NCI-H524 treated with DMSO at 0.1 percent for 48 hours (cell line): ENCODE measurements at places on chromosomes 3 and 15.

- no peak for DNase-seq
Measured at GRCh38 chr3:51999846-52000245, 4.2 kb upstream of the RPL29 start.

DNA sequence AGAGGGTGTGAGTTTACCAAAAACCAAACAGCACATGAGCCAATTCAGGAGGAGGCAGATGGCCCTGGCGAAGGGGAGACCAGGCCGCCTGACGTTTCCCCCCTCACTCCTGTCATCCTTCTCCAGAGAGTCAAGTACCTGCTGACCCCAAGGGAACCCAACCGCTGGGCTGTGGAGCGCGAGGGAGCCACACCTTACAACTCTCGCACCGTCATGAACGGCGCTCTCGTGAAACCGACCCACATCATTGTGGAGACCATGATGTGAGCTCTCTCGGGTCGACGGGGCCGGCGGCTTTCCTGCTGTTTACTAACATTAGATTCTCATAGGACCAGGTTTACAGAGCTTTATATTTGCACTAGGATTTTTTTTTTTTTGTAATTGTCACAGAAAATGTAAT, 55.4 kb downstream of the GRIP2 start:
- no peak for DNase-seq

- DNase-seq: no peak
Measured at GRCh38 chr3:141389703-141390102, 21.4 kb downstream of the ZBTB38 start.

GRCh38 chr3:160097478-160097877, 108.8 kb downstream of the IL12A start:
- no peak for DNase-seq

DNA sequence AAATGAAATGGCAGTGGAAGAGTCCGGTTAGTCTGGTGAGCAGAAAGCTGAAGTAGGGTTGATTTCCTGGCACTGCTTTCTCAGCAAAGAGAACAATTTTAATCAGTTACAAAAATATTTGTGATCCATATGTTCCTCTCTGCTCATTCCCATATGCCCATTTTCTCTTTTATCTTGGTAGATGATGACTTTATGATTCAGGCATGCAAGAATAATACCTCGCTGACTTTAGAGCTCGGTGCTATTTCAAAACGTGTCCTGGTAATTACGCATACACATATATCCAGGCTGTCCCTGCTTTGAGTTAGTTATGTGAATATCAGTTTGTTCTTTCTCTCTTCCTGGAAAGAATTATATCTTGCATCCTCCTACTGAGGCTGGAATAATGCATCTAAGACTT, 38.5 kb downstream of the ARPP21 start:
- DNase-seq: no peak

GRCh38 chr3:50167069-50167840, 12.1 kb downstream of the SEMA3F start:
- DNase-seq: no peak

DNA sequence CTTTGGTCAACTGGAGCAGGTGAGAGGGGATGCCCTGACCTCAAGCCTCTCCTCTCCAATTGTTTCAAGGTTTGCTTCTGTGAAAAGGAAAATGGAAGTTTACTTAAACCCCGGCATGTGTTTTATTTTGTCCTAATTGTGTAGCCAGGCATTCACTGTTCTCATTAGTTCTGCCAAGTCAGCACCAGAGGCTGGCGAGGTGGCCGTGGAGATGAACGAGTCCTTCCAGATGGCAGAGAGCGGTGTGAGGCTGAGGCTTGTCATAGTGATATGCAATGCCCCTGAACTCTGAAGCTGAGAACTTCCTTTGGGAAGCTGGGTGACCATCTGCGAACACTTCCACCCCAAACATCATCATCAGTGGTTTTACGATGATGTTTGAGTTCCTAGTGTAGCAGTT, 199.6 kb downstream of the TJP1 start:
- DNase-seq: no peak

- no peak for DNase-seq
Measured at GRCh38 chr3:197878427-197878826, 71.6 kb upstream of the RPL35A start.

- no peak for DNase-seq
Measured at GRCh38 chr15:86833595-86833994, 753.9 kb downstream of the AGBL1 start.

- DNase-seq: no peak
Measured at GRCh38 chr3:125050488-125051090, 5.2 kb downstream of the HEG1 start.

DNA sequence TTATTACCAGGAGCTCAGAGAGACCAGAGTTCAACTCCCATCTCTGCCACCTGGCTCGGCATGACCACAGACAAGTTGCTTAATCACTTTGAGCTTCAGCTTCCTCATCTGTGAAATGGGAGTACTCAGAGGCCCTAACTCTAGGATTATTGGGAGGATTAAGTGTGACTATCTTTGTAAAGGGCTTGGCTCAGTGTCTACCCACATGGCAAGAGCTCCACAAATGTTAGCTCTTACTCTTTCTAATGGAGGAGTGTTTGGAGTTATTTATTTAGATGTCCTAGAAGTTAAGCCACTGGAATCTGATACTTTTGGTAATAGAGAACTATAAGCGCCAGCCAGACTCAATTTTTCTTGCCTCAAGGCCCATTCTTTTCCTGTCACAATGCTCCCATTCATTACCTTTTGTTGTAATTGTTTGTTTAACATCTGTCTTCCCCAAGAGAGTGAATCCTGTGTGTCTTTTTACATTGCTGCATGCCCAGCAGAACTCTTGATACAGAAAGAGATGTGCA, 12.3 kb upstream of the LMCD1 start:
- DNase-seq: no peak

- DNase-seq: no peak
Measured at GRCh38 chr3:68334367-68334986, 597.9 kb downstream of the TAFA4 start.

DNA sequence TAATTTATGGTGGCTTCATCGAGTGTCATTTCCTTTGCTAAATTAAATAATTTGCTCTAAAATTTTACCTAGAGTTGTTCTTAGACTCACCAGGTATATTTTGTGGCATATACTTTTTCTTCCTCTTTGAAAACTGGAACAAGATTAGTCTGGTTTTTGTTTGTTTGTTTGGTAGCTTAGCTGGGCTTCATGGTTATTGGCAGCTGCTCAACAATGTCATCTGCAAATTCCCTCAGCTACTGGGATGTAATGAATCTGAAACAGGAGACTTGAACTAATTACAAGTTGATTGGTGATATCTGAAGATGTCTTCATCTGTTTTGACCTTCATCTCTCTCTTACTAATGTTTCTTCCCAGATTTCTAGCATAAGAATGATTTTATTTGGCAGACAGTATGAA, 270.5 kb upstream of the P2RY1 start:
- no peak for DNase-seq

- no peak for DNase-seq
Measured at GRCh38 chr3:50338965-50339364, 1.7 kb downstream of the RASSF1 start.

- DNase-seq: no peak
Measured at GRCh38 chr3:29889215-29889614, 608.3 kb downstream of the RBMS3 start.

- DNase-seq: no peak
Measured at GRCh38 chr3:3180456-3180855, 965 bp upstream of the CRBN start.

DNA sequence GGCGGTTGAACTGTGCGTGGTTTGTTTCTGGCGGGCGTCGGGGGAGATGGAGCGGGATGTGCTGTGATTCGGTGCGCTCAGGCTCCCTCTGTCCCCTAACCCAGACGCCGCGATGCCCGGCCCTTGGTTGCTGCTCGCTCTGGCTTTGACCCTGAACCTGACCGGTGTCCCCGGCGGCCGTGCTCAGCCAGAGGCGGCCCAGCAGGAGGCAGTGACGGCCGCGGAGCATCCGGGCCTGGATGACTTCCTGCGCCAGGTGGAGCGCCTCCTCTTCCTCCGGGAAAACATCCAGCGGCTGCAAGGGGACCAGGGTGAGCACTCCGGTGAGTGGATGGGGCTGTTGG, 1.2 kb downstream of the TRH start:
- no peak for DNase-seq

- no peak for DNase-seq
Measured at GRCh38 chr3:33883951-33884561, 85.6 kb downstream of the PDCD6IP start.

DNA sequence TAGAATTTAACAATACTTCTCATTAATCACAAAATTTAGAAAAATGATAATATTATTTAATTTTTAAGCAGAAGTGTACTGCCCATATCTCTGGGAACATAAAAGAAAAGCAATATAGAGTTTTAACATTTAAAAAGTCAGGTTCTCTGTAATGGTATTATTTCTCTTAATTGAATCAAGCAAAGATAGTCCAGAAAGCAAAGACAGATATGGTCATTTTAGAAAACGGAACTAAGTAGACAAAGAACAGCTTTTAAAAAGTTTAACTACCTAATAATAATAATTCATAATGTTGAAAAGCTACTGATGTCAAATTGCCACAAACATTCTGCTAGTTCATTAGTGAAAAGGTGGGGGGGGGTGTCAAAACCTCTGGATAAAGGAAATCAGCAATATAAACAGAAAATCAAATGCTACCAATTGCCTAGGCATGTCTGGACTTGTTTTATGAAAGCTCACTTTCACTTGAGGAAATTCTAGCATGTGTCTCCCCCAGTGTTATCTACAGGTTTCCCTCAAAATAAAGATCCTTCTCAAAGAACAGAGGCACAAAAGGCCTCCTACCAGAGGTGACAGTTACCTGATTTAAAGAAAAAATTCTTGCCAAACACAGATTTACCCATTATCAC, 1.7 kb downstream of the ZMAT3 start:
- DNase-seq: no peak

DNA sequence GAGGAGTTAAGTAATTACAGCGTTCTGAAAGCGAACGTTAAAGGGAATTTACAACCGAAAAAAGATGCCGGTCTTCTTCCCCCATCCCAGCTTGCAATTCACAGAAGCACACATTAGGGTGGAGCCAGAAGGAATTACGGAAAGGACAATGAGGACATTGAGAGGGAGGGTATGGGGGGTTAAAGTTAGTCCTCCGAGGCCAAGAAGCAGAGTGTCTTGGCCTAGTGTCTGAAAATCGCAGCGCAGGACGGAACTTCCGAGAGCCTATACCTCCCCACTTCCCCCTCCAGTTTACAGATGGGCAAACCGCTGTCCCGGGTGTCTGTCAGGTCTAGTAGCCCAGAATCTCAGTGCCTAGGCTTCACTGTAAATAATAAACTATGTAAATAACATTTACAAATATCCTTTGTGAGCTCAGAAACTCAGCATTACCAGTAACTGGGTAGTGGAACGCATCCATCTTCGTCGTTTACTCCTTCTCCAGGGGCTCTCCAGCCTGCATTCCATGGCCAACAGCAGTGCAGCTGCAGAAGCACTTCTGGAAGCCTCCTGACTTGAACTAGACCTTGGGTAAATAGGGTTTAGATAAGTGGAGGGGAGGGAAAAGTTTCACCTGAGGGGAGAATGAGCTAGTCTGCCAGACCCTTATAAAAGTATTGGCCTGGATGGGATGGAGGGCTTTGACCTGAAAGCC, 922 bp downstream of the ADPRH start:
- DNase-seq: no peak

- peak; percentile 20 for DNase-seq
Measured at GRCh38 chr15:88699861-88700260, 61.0 kb downstream of the ISG20 start.

DNA sequence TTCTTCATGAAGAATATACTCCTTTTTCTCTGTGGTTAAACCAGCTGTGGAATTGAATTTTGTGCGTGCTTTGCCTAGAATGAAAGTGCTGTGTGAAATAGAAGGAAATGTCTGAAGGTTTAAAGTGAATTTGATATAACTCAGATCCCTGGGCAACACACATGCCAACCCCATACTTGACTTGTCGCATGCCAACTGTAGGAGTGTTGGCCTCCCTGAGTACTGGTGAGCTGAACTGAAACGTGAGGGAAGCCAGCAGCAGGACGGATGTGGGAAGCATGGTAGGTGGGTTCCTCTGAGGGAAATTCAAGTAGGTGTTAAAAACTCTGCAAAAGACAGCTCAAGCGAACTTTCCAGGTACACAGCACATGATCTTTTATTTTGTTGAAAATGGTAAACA, 14.7 kb downstream of the FAN1 start:
- DNase-seq: no peak

DNA sequence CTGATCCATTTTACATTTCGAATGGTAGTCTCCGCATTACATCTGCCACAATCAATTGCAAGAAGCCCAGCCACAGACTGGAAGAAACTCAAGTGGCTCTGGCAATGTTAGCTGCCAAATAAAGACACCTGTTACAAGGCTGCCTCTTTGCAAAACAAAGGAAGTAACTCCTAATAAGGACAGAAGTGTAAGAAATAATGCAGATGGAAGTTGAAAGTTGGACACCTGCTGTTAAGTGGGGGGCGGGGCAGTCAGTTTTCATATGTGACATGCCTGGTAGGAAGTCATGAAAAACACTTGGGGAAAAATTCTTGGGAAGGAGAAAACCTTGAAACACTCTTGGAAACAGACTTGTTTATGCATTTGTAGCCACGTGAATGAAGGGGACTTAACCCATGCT, 54.1 kb upstream of the ATP2C1 start:
- DNase-seq: peak; percentile 90

DNA sequence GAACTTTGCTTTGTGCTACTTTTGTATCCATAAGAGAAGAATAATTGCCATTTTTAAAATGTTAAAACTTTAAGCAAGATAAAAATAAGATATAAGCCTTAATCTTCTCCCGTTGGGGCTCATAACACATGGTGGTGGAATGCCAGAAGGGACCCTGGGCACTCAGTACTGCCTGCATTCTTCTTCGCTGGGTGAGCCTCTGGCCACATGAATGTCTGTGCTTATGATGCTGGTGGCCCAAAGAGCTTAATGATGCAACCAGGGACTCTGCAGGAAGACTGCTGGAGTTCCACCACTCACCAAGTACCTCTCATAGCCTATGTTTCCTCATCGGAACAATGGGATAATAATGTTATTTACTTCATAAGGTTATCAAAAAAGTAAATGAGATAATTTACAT, 103.6 kb downstream of the ERC2 start:
- no peak for DNase-seq

DNA sequence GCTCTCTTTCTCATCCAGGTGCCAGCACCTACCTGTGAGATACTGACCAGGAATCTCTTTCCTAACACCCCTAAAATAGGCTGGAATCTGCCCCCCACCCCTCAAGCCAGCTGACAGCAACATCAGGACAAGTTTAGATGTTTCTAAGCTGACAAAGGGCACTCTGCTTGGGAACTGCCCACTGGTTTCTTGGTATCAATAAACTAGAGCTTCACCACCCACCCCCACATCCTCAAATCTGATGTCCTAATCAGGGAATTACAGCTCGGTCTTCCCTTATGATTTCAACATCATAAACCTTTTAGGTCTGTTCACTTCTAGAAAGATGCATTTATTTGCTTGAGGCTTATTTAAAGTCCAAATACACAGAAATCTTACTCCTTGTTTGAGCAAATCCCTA, 34.7 kb downstream of the CEP19 start:
- no peak for DNase-seq

- DNase-seq: no peak
Measured at GRCh38 chr3:87780811-87781210, 278.0 kb downstream of the CGGBP1 start.
